B cell (primary cell): ENCODE measurements at places on chromosomes 13 and 19.

GRCh38 chr13:57030671-57031070, 110.0 kb upstream of the PRR20A start:
- DNase-seq, result no peak

DNA sequence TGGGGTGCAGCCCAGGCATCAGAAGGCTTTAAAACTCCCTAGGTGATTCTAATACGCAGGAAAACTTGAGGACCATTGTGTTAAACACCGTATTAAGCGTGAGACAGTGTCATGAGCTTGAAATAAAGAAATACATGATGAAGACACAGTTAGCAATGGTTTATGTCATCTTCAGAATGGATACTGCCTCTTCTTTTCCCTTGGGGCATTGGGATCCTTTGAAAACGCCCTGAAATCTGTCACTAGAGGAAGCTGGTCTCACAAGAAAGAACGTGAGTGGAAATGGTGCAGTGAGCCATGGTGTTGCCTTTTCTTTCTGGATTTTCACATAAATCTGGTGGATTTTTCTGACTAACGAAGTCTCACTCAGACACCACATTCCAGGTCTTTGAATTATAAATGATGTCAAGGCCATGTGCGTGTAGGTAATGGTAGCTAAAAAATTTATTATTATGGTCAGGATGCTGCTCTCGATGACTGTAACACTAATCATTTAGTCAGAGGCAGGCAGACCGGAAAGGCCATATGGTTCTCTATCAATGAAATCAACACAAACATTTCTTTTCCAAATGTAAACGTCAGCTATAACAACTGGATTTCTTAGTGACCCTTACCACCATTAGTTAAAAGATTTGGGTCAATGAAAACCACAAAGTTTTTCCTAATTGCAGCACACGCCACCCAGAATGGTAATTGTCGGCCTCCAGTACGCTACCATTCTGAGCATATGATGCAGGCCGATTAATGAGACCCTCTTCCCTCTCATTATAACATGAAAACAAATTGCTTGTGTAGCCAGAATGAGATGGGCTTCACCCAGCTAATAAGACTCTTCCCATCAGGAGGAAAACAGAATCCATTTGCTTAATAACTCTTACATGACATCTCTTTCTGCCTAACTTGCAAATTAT, 105.6 kb downstream of the SLC7A1 start:
- no peak for DNase-seq

GRCh38 chr13:44147648-44148047, 226.0 kb upstream of the SERP2 start:
- no peak for DNase-seq

- DNase-seq, result no peak
These were observed 38.1 kb downstream of the ZNF493 start for GRCh38 chr19:21434967-21435544.

DNA sequence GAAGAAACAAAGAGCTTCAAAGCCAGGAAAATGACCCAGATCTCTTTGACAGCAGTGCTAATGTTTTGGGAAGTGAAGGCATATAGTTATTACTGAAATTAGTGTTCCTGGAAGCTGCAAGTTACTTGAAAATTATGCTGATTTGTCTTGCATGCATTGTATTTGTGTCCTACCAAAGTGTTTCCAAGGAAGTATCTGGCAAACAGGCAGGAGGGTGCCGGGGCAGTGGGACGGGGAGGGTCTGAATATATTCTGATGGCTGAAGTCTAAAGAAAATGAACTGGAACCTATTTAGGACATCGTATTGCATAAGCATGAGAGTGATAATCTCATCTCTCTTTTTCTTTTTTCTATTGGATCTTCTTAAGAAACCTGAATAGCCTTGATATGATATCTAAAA, 9.0 kb downstream of the RNASEH2B start:
- DNase-seq, result no peak
